Activated CD4-positive, alpha-beta T cell treated with anti-CD3 and anti-CD28 coated beads for 24 hours (primary cell): ENCODE measurements at places on chromosomes 2 and 18.

GRCh38 chr2:236956641-236957040 lies 129.0 kb upstream of the COPS8 start:
- DNase-seq: no peak

DNA sequence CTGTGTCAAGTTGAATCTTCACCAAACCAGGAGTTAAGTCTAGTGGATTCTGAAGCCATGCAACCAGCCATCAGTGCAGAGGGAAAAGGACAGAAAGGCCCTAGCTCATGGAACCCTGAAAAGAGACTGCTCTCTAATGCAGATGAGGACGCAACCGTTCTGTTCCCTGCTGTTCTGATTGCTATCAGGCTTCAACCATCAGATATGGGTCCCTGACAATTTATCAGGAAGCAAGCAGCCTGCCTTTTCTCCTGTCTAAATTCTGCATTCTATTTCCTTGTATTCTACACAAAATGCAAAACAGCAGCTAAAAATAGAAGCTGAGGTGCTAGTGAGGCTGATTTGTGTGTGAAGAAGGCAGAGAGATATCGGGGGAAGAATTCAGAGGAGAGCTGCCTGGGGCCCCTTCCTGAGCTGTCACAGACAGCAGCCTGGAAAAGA lies 68.4 kb upstream of the RTN4 start:
- DNase-seq: no peak

- no peak for DNase-seq
Measured at GRCh38 chr18:2534906-2535305, 36.4 kb downstream of the METTL4 start.

GRCh38 chr2:104841744-104842143 lies 12.2 kb upstream of the POU3F3 start:
- no peak for DNase-seq

DNA sequence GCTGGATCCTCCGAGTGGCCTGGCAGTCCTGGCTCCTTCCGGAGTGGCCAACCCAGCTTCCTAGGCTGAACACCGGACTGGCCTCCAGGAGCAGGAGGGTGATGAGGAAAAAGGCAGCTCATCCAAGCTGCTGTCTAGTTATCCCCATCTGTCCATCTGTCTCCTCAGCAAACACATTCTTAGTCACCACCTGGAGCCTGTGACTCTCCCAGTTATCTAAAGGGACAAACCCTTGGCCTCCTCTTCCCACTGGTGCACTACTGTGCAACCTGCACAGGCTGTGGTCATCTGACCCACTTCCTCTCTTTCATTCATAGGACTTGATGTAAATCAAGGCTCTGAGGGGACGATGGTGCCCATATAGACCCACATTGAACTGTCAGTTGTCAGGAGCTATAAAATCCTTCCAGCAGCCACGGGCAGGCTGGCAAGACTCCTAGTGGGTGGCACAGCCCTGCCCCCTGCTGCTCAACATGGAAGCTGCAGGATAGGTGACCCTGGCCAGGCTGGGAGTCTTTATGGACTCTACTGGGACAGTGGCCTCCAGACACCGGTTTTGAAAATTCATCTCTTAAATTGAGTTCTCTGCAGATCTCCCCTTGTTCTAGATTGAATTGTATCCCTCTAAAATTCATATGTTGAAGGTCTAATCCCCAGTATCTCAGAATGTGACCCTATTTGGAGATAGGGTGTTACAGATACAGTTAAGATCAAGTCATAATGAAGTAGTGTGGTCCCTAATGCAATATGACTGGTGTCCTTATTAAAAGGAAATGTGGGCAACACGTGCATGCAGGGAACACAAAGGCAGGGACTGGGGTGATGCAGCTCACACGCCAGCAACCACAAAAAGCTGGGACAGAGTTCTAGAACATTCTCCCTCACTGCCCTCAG lies 29.3 kb upstream of the DUSP2 start:
- DNase-seq: peak; percentile 78

DNA sequence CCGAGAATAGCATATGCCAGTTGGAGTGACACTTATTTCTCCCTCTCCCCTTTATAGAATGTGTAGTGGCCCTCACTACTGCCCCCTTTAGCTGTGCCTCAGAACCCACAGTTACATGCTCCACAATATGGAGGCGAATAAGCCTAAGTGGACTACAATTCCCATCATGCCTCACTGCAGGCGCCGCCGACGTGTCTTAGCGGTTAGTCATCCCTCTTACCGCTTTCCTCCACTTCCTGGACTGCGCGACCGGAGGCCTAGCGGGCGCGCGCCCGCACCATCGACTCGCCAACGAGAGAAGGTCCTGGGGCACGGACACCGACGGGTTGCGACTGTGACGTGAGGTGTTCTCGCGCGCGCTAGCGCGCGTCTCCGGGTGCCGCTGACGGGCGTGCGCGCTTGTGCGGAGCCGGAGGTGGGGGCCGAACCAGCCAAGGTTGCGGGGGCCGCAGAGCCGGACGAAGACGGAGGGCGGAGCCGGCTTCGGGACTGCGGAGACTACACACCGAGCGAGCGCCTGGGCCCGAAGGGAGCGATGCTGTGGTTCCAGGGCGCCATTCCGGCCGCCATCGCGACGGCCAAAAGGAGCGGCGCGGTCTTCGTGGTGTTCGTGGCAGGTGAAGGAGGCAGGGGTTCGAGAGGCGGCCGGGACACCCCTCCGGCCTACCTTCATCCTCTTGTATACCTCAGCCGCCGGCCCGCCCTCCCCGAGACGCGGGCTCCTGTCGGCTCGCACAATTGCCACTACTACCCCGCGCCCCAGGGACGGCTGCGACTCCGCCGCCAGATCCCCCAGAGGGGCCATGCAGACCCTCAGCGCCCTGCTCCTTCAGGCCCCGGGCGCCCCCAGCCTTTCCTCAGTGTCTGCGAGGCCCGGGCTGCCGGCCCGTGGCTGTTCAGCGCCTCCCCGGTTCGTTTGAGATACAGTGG lies at the start of gene UBXN4:
Gene UBXN4 (plus strand): TSS at position 461 of the 930 bp plus-strand sequence. CDS start 75 bp downstream, at position 536.
- peak; percentile 93 for DNase-seq

GRCh38 chr2:61450144-61450543 lies 20.7 kb downstream of the USP34 start:
- DNase-seq: no peak

GRCh38 chr18:56097621-56098020 lies 509.6 kb upstream of the TCF4 start:
- no peak for DNase-seq
